Posterior cingulate gyrus (tissue), 11 donors: ENCODE measurements at places on chromosomes 1 and 21.

- peak; percentile 55 for DNase-seq
These were observed 64.2 kb downstream of the TCP10L start for GRCh38 chr21:32520875-32521735.

DNA sequence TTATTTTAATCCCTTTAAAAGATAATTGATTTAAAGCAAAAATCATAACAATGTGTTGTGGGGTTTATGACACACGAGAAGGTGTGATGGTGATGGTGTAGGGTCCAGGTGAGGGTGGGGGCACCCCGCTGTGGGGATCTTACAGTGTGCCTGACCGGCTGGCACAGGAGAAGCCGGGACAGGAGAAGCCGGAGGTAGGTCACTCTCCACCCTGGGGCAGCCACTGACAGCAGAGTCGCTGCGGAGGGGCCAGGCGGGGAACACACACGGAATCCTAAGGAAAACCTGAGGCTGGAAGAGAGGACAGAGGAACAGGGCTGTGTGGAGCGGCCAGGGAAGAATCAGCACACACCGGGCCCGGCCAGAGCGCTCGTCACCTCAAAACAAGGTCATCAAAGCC, 4.3 kb upstream of the LRRC3 start:
- DNase-seq, result peak; percentile 61

DNA sequence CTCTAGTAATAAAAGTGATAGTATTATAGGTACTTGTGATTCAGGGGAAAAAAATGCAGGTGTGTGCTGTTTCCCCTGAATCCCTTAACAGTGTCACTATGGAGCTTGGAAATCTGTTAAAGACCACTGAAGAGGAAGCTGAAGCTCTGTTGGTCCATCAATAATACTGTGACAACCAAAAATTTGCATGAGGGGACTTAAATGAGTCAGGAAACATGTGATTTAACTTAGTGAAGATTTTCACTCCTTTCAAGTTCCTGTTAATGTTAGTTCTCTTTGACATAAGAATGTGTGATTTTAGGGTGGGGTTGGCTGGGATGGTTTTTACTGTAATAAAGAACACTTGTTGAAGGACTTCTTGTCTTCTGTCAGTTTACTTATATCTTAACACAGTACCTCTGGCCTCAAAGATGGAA, 32.0 kb downstream of the VANGL2 start:
- no peak for DNase-seq

GRCh38 chr21:42189860-42190485, 29.0 kb upstream of the ABCG1 start:
- DNase-seq, result no peak

GRCh38 chr1:62386351-62387121, 50.3 kb upstream of the USP1 start:
- DNase-seq, result no peak

DNA sequence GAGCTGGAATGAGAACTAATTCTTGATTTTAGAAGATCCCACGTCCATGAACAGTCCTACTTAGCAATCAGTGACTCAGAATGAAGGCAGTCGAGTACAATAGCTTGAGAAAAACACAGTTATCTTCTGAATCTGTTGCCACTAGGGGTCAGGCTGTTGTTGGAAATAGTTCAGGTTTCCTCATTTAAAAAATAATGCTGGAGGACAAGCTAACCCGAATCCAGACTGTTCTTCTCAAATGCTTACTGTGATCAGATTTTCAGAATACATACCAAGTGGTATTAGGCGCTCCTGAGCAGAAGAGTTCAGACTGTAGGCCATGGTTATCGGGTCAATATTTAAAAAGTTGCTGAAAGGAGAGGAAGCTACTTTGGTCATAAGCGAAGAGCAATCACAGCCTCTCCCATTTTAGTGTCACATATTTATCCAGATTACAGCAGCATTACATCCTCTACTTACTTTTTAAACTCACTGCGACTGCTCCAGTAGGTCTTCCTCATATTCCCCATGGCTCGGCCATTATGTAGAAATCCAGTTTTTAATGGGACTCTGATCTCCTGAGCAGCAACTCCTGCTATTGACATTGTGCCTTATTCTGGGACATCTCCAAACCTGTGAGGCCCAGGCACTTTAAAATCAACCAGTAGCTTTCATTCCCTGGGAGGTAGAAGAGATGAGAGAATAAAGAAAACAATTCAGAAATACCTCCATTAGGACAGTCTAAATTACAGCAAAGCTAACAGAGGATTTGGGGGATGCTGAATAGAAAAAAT, 10.9 kb downstream of the ERRFI1 start:
- no peak for DNase-seq

DNA sequence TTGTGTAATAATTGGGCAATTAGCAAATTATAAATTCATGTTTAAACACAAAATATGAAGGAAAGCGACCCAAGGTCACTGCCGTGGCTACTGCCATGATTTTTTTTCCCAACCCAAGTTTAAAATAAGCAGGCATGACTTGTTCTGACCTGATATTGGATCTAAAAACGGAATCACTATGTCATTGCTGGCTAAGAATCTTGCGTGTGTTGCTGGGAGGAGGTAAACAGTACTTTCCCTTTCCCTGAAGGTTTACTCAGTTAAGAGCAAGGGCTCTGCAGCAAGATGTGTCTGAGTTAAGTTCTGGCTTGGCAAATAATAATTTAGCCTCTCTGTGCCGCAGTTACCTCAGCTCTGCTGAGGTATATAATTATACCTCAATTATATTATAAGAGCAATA, 125.7 kb upstream of the L1TD1 start:
- no peak for DNase-seq

GRCh38 chr1:18794561-18794960, 64.9 kb downstream of the TAS1R2 start:
- no peak for DNase-seq

DNA sequence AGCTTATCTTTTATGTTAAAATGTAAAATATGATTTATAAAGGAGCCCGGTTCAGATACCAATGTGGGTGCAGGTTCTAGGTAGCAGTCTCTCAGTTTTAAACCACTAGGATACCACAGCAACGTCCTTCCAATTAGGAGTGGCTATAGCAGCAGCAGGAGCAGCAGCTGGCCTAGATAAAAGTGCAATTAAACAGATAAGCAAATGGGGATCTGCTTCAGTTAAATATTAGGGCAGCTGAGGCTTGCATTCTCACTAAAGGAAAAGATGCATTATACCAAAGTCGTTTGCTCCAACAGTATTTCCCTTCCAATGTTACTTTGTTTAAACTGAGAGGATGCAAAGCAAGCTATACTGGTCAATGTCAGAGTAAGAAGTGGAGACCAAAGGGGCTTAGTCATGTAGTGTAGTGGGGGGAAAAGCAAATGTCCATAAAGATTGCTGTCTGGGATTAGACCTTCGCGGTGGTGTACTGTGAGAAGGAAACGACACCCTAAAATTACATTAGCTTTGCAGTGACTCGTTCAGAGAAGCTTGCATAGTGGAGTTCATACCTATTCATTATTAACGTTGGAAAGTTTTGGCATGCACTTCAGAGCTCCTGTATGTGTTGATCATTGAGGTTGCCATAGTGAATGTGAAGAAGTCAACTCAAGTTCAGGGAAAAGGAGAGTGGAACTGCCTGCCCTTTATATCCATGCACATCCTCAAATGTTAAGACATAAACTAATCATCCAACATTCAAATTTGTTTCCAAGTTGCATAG, 272.2 kb downstream of the VAV3 start:
- no peak for DNase-seq
